Activated CD4-positive, alpha-beta T cell treated with anti-CD3 and anti-CD28 coated beads, Interleukin-2, amount 10 ng/mL, durations not matched to agents 7 days and 5 days (primary cell): ENCODE measurements at places on chromosomes 13 and 19. TPM values are rescaled to one million over a fixed set of nuclear protein-coding genes. Genes with fewer than 3 reads are reported as not detected.
A peak's percentile ranks its signal among the peaks of the same experiment; 100 is the strongest.

Gene ATXN8OS
- total RNA-seq = not detected

Gene SCAF1
- total RNA-seq = 48.1 TPM

Gene MATK
- total RNA-seq = 14.8 TPM

Gene TUBB4A
- total RNA-seq = 2.5 TPM

Gene FXYD3
- total RNA-seq = not detected

DNA sequence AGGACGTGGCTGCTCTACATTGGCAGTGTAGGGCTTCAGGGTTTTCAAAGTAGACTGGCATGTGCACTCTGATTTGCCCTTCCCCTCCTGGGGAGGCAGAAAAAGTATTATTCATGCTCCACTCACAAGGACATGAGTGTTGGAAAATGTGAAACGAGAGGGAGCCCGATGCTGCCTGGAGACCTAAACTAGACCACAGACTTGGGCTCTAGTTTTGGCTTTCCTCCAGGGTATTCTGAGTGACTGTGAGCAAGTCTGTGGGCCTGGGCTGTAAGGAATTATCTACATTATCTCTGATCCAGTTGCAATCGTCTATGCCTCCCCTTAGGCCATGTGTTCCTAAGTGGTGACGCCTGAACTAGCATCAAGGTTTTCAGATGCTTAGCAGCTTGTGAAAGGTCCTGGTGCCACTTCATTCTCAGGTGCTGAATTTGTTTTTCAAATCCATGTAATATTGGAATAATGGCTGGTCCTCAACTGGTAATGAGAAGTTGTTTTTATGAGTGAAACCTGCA is 55.0 kb downstream of the MRPL57 start:
- DNase-seq = no peak

DNA sequence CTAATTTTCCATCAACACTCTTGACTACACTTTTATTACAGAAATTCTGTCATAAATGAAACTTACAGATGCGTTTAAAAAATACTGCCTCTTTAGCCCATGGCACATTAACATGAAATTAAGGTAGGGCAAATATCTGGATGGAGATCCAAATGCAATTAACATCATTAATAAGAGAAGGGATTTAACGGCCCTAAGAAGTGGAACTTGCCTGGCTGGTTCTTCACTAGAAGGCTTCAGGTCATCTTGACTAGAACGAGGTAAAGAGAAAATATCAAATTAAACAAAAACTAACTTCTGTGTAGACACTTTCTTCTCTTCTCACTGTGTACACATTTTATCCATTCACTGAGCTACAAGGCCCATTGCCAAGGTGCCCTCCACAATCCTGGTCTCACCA is 1093.4 kb downstream of the EFNB2 start:
- DNase-seq = no peak

- DNase-seq = peak; percentile 54
These were observed 1395.8 kb downstream of the SLITRK5 start for GRCh38 chr13:89066868-89067466.

DNA sequence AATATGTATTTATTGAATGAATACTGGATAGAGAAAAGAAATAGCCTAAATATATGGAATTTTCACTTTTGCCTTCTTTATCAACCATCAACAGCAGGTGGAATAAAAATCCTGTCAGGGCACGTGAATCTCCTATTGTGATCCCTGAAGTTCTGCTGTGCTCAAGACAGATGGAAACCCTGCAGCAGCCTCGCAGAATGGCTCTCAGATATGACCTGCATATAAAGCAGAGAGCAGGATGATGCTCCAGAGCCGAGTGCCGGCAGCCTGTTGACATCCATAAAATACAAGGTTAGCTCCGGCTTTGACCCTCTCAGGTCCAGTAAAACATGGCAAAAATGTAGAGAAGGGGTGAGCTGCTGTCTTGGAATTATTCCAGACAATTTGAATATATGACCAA is 659.3 kb downstream of the DIAPH3 start:
- DNase-seq = no peak

DNA sequence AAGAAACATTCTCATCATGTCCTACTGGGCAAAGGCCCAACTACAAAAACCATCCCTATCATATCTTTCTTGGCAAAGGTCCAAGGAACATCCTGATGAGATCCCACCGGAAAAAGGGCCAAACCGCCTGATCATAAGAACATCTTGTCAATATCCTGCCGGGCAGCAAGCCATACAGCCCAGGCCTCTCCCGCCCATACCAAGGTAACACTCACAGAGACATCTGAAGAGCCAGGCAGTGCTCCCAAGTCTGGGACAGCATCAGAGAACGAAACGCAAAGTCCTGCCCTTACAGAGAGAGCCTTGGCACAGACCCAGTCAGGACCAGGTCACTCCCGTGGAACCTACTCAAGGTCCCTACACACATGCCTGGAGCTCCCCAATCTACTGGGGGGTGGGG is 18.5 kb upstream of the ZNF331 start:
- no peak for DNase-seq
